Dermis blood vessel endothelial cell (primary cell): ENCODE measurements at places on chromosomes 13 and 19. TPM values are rescaled to one million over a fixed set of nuclear protein-coding genes. Genes with fewer than 3 reads are reported as not detected.

- DNase-seq: no peak
Measured at GRCh38 chr13:82848766-82849165, 1033.5 kb downstream of the SLITRK1 start.

DNA sequence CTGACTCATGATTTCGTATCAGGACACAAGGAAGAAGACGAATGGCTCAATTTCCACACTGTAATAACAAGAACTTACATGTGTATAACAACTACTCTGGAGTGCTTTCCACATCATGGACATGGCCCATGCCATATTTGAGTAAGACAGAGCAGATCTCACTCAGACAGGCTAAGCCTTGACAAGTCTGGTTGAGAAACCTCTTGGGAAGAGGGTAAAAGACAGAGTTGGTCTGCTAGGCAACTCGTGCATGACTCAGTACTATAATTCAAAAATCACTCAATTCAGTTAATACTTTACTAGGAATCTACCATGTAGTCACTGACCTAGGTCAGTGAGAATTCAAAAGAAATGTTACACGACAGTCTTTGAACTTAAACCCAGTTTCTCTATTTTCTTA, 5.7 kb upstream of the THSD1 start:
- DNase-seq: no peak

DNA sequence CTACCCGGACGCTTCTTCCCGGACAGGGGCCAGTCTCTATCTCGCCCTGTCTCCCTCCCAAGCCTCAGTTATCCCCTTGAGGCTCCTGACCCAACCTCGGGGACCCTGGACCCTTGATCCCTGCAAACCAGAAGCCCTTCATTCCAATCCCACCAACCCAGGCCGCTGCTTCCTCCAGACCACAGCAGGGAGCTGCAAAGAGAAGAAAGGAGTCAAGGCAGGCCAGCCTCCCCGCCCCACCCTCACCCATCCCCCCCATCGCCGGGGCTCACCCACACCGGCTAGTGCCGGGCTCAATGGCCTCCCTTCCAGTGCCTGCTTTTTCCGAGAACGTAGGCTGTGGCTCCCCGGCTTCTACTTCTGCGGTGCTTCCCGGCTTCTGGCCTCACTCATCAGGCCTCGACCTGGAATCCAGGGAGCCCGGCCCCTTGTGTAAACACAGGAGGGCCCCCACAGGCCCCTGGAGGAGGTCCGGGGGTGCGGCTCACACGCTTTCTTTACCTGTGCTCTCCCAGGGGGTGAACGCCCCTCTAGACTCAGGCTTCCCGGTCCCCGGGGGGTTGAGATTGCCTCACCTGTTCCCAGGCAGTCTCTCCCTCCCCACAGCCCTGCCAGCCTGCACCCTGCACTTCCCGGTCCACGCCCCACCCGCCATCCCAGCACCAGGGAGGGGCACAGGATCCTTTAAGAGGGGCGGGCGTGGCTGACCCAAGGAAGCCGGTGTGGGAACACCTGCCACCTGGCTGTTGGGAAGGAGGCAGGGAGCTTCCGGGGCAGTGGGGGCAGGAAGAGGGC, at the start of gene FAM83E:
FAM83E (minus strand) TSS at position 641 of the 795 bp plus-strand sequence. CDS start 1,704 bp downstream, outside the sequence.
- no peak for DNase-seq

GRCh38 chr13:97460004-97460775, 26.2 kb downstream of the RAP2A start:
- no peak for DNase-seq

GRCh38 chr19:45498411-45499195, at the start of gene PPM1N:
TSS of gene PPM1N (plus strand) at chr19:45498443. CDS start at chr19:45498473, 30 bp downstream.
- peak; percentile 42 for DNase-seq

GRCh38 chr19:40831502-40832430, 18.5 kb downstream of the CYP2A6 start:
- DNase-seq: no peak

DNA sequence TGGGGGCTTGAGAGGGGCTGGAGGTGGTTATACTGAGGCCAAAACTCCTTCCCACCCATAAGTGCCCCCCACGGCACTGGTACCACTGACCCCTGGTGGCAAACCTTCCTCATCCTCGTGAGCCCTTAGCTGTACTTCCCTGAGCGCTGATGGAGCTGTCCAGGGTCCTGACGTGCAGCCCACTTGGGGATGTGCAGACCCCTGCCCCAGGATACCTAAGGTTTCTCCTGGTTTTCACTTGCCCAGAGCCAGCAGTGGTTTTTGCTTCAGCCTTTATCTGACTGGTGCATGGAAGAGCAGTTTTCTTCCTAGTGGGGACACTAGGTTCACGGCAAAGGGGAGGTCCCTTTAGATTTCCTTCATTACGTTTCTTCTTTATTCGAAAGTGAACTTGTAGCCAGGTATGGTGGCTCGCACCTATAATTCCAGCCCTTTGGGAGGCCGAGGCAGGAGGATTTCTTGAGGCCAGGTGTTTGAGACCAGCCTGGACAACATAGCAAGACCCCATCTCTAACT, 28.7 kb upstream of the KCTD15 start:
- peak; percentile 63 for DNase-seq

DNA sequence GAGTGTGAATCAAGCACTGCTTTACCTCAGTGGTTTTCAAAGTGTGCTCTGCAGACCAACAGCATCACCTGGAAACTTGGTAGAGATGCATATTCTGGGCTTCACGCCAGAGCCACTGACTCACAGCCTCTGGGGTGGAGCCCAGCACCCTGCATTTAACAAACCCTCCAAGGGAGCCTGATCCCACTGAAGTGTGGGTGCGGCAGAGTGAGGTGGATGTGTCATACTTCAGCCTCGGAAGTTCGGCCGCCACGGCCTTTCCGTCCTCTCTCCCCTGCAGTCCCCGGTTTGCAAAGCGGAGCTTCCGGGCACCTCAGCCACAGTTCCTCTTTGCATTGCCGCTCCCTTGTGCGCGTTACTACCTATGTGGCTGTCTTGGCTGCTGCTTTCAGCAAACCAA, 33.3 kb upstream of the MICU2 start:
- DNase-seq: peak; percentile 29

GRCh38 chr19:54572696-54573311, 786 bp upstream of the LILRA2 start:
- DNase-seq: no peak

GRCh38 chr13:92415781-92416180, 810.8 kb upstream of the GPC6 start:
- no peak for DNase-seq

- DNase-seq: no peak
Measured at GRCh38 chr19:50558449-50558848, 9.8 kb downstream of the LRRC4B start.

DNA sequence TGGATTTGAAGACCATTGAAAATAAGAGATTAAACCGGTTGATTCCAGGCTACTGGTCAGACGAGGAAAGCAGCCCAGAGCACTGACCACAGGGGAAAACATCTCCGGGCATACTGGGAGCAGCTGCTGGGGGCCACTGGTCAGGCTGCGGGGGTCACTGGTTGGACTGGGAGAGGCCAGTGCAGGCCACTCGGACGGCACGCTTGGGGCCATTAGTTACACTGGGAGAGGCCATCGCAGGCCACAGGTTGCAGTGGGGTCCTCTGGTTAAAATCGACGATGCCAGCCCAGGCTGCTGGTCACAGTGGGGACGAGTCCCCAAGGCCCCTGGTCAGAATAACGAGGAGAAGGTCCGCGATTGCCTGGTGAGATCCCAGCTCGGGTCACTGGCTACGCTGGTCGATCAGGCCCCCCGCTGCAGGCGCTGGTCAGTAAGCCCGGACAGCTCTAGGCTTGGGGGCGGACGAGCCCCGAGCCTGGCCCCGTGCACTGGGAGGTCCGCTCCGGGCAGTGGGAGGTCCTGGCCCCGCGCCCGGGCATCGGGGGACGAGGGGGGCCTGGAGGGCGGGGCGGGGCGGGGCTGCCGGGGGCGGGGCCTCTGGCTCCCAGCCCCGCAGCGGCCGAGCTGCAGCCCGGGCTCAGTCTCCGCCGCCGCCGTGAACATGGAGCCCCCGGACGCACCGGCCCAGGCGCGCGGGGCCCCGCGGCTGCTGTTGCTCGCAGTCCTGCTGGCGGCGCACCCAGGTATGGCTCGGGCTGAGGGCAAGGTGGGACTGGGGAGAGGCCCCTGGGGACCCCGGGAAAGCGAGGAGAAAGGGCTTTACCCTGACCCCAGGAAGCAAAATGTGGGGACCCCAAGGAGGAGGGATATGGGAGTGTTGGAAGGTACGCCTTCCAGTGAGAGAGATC, at the start of gene BCAM:
BCAM (plus strand) TSS at position 641 of the 909 bp plus-strand sequence; CDS start at position 663, 22 bp downstream.
- peak; percentile 73 for DNase-seq

DNA sequence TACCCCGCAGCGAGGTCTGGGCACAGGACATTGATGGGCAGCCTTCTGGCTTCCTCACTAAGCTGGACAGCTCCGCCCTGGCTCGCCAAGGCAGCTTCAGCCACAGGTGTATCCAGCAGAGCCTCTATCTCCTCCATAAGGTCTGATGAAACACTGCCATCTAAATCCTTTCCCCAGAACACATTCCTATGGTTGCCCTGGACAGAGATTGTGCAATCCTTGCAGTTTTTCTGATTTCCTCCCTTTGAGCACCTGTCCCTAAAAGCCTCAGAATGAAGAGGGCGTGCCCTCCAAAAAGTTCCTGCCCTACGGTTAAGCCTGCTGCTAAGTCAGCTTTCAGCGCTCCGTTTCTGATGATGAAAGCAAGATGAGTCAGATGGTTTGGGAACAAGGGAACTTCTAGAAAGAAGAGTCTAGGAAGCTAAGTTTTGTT, 21.0 kb downstream of the CLEC4M start:
- no peak for DNase-seq

GRCh38 chr13:92573467-92574057, 653.0 kb upstream of the GPC6 start:
- DNase-seq: no peak

DNA sequence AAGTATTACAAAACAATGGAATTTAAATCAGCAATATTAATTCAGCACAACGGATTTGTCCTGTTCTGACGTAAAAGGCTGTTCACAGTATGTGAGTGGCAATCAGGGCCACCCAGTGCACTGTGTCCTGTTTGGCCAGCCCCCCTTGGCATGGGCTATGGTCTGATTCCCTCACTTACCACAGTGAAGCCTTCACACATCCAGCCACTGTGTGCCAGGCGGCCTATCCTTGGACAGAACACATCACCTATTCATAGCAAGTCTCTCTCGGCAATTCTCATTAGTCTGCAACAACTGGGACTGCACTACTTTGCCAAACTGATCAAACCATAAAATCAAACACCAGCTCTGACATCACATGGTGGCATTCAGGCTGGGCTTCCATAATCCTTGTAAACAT, 221.5 kb upstream of the TSHZ3 start:
- no peak for DNase-seq

- peak; percentile 58 for DNase-seq
Measured at GRCh38 chr19:38247734-38248268, 8.4 kb downstream of the PPP1R14A start.

GRCh38 chr13:109593230-109593629, 193.2 kb downstream of the IRS2 start:
- no peak for DNase-seq

The ZNF700 gene
- 8.8 and 11.2 TPM in 2 replicates for total RNA-seq

The FPR1 gene
- total RNA-seq: not detected in 2 replicates

The FSD1 gene
- 7.0 and 11.0 TPM in 2 replicates for total RNA-seq

The LRG1 gene
- 1.2 and 1.6 TPM in 2 replicates for total RNA-seq

The CFAP97D2 gene
- total RNA-seq: not detected in 2 replicates

The UBE2L5 gene
- 0.05 TPM in 1 of 2 replicates, not detected in the other for total RNA-seq

The LYPD3 gene
- 0.17 and 0.33 TPM in 2 replicates for total RNA-seq

The ZNF534 gene
- not detected in 2 replicates for total RNA-seq

The ZSCAN1 gene
- total RNA-seq: not detected in 2 replicates

The DMKN gene
- 0.34 TPM in 1 of 2 replicates, not detected in the other for total RNA-seq

The SLC7A10 gene
- total RNA-seq: 0.17 TPM in 1 of 2 replicates, not detected in the other

The ZNF555 gene
- total RNA-seq: 7.9 and 9.7 TPM in 2 replicates

The FGF22 gene
- not detected in 2 replicates for total RNA-seq

The GPR12 gene
- total RNA-seq: not detected in 2 replicates
